Mucosa of gallbladder (tissue), 1 donor: ENCODE measurements at places on chromosomes 13 and 19. TPM values are rescaled to one million over a fixed set of nuclear protein-coding genes. Genes with fewer than 3 reads are reported as not detected.

DNA sequence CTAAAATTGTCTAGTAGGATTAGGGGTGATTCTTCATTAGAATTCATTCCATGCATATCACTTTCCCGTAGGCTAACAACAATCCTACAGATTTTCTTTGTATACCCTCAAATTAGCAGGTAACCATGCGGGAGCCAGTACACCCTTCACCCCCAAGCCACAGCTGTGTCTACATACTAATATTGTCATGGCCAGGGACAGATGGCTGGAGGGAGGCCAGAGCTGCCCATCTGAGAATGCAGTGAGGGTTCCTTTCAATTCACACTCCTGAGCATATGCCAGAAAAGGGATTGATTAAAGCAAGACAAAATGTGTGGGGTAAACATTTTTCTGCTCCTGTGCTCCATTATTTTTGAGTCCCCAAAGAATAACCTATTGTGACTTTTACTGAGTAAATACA lies 68.9 kb downstream of the FREM2 start:
- DNase-seq: no peak

- no peak for DNase-seq
These were observed 10.9 kb upstream of the TEKTIP1 start for GRCh38 chr19:3528080-3528479.

DNA sequence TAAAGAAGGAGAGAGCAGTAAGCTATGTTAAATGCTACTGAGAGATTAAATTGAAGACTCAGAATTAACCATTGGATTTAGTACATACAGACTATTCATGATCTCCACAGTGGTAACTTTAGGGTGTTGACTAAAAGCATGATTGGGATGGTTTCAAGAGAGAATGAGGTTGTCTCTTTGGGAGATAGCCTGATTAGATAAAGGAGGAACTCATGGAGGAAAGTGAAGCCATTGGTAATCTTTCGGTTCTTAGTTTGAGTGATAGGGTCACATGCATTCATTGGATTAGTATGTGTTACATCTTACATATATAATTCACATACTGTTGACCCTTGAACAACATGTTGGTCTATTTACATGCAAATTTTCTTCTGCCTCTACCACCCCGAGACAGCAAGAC lies 18.8 kb upstream of the KL start:
- DNase-seq: no peak

GRCh38 chr13:37715606-37716015 lies 117.0 kb upstream of the POSTN start:
- DNase-seq: no peak

PNMA8B gene
- 5.3 TPM for total RNA-seq

C19orf12 gene
- 22.8 TPM for total RNA-seq

PLVAP gene
- total RNA-seq: 166 TPM
